ENCODE measurements at places on chromosomes 3 and 15.

DNA sequence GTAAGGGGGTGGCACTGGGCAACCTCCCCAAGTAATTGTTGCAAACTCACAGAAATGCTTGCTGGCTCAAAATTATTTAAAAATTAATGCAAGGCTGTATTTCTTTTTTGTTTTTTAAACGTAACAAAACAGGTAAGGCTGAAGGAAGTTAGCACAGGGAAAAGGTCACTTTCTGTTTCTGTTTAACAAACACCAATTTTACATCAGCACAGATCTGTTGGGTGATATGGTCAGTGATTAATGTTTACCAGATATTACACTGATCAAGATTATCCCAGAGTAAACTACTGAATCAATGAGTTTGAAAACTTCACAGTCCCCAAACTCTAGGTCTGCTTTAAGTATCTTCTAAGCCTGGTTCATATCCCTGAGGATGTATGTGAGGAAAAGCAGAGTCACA lies 558.0 kb downstream of the FOXP1 start:
- DNase-seq, result no peak

GRCh38 chr15:99247062-99247461 lies 2.3 kb downstream of the TTC23 start:
- DNase-seq, result no peak

- DNase-seq, result peak; percentile 43
These were observed 115.4 kb upstream of the ROPN1 start for GRCh38 chr3:124107104-124107890.

DNA sequence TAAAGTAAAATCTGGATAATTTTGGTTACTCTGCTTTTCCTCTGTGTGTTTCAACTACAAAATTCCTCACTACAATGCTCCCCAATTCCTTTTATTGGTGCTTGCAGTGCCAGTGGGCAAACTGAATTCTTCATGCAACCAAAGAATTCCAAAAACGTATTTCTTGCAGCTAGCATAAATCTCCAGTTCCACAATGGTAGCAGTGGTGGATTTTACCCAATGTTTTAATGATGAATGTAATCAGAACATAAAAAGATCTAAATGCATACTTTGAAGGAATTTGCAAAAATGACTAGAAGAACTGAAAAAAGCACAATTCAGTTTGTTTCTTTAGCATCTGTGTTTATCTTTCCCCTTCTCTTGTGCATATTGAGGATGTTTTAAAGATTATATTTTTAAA lies 359.6 kb upstream of the TPRG1 start:
- no peak for DNase-seq

- DNase-seq, result peak; percentile 14
These were observed at the start of gene DLEC1 for GRCh38 chr3:38039101-38039898. TSS of gene DLEC1 (plus strand) at chr3:38039208. CDS start at chr3:38039226, 18 bp downstream.

DNA sequence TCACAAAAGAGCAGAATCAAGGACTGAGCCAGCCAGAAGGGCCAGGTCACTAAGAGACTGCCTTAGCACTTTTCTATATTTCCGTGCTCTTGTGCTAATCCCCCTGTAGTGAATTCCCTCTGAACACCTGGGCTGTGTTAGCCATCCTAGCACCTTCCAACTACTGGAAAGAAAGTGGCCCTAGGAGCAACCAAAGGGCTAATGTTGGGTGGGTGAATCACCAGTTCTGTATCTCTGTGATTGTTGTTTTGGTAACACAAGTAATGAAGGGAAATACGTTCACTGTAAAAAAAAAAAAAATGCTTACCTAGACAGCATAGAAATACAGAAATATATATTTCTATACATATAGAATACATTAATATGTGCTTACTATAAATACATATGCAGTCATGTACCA lies 43.9 kb downstream of the PXYLP1 start:
- no peak for DNase-seq

DNA sequence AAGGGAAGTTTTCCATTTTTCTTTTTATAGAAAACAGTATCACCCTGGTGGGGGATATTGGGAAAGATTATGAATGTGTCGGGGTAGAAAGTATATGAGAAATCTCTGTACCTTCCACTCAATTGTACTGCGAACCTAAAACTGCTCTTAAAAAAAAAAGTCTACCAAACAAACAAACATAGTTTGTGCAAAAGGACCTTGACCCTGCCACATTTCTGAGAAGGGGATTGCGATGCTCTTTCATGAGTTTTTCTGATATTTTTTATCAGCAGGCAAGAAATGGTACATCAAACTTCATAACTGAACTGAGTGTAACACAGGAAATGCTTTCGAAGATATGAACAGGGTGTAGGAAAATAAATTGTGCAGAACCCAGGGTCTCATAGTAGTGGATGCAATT lies 286.0 kb downstream of the WDR72 start:
- DNase-seq, result no peak

DNA sequence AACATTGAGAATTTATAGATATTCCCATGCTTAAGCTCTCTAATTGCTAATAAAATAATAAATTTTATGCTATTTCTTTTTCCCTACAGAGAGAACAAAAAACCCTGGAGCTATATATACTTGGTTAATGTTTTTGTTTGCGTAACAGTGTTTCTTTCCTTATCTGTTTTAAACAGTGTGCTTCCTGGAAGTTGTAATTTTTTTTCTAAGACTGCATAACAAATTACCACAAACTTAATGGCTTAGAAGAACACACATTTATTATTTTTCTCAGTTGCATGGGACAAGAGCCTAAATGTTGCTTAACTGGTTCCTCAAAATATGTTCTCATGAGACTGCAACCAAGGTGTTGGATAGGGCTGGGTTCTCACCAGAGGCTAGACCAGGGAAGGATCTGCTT lies 49.7 kb upstream of the DPH6 start:
- DNase-seq, result no peak

DNA sequence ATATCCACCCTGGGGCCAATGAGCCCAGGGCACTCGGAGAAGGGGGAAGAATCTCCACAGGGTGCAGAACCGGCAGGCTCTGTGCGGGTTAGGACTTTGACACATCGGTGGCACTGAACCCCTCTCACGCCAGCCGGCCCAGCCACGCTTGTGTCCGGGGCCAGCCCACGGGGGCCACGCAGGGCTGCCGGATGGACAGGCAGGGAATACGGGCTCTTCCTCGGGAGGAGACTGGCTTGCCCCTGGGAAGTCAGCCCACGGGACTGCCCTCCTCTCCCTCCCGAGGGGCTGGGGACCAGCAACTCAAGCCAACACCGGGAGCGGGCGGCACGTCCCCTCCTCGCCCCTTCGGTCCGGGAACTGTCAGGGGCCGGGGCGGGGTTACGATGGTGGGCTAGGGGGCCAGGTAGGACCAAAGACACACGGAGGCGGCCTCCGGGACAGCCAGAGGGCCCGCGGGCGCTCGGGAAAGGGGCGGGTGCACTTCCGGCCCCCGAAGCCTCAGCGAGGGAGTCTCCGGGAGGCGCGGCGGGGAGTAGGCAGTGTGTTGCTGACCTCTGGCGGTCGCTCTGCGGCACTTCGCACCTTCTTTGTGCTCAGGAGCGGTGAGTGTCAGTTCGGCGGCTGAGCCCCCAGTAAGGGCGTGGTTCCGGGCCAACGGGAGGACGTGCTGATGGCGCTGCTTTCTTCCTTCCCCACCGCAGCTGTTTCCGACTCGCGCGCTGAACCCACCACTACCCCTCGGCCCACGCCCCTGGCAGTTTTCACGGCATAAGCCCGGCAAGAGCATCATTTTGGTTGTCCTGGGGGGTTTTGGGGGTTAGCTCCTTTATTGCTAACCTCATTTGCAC lies 5.1 kb upstream of the CYP8B1 start:
- peak; percentile 91 for DNase-seq

GRCh38 chr15:80695911-80696661 lies 976 bp downstream of the ABHD17C start:
- peak; percentile 24 for DNase-seq

DNA sequence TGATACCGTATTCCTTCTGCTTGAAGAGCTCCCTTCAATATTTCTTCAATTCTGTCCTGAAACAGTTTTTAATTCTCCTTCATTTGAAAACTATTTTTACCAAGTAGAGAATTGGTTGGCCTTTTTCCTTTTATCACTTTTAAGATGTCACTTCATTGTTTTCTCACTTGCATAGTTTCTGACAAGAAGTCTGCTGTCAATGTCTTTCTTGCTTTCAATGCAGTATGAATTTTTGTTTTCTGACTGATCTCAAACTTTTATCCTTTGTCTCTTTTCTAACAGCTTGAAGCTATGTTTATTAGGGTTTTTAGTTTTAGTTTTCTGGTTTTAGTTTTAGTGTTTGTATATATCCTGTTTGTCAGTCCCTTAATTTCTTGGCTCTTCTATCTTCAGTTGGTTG lies 364.8 kb upstream of the TPRG1 start:
- DNase-seq, result no peak

- DNase-seq, result no peak
These were observed 14.2 kb downstream of the GRIP2 start for GRCh38 chr3:14525685-14526631.

DNA sequence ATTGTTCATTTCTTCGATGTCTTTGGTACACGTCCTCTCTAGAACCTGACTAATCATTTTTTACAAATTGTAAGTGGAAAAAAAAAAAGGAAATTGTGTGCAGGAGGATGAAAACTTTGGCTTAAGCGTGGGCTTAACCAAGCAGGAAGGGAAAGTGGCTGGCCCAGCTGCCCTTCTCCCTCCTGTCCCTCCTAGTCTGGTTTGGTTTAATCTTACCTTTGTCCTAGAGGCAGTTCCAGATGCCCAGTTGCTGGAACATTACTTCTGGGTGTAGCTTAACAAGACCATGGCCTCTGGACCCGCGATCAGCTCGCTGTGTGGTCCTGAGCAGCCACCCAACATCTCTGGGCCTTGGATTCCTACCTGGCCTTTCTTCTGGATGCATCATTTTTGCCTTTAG lies 15.4 kb downstream of the PAQR5 start:
- DNase-seq, result no peak

DNA sequence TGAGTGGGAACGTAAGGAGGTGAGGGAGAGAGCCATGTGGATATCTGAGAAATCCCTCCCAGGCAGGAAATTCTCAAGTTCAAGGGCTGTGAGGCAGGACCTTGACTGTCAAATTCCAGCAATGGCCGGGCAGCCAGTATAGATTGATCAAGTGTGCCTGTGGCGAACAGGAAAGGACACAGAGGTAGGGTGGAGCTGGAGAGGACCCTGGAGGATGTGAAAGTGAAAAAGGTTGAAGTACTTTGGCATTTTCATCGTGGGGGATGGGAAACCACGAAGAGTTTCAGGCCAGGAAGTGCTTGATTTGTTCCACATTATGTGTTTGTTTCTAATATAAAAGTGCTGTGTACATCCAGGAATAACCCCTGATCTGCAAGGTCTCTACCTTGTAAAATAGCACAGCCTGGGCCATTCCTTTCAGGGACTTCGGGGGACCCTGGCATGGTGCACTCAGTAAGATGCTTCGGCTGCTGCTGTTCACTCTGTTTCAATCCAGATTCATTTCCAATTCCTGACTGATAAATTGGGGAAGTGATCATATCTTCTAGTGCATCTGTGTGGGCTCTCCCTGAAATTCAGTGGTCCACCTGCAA lies 156.6 kb downstream of the MCTP2 start:
- DNase-seq, result no peak

Data from NCI-H82 (cell line).